ENCODE measurements at places on chromosomes 13 and 19. TPM values are rescaled to one million over a fixed set of nuclear protein-coding genes. Genes with fewer than 3 reads are reported as not detected.

Gene ZNF443
- 6.7 TPM for total RNA-seq

Gene ILF3
- 162 TPM for total RNA-seq

Gene LILRB3
- 3.1 TPM for total RNA-seq

Gene SCEL
- total RNA-seq, result 0.12 TPM

Gene GAPDHS
- not detected for total RNA-seq

Gene LCP1
- total RNA-seq, result 43.4 TPM

Gene ZNF626
- total RNA-seq, result 21.8 TPM

Gene CTXN1
- total RNA-seq, result 5.9 TPM

Gene CEACAM21
- 2.4 TPM for total RNA-seq

Gene F7
- total RNA-seq, result 0.26 TPM

Gene WDR87
- not detected for total RNA-seq

Gene ZNF71
- 8.1 TPM for total RNA-seq

Gene CFAP97D2
- not detected for total RNA-seq

Gene CYP2B6
- total RNA-seq, result 16.4 TPM

Gene NLRP7
- total RNA-seq, result not detected

Gene CD33
- total RNA-seq, result 8.3 TPM

Gene AMER2
- not detected for total RNA-seq

Gene ACP5
- total RNA-seq, result 18.0 TPM

Gene ADM5
- total RNA-seq, result 1.3 TPM

Gene PRR22
- total RNA-seq, result 4.1 TPM

Gene TPP2
- total RNA-seq, result 37.6 TPM

Gene KISS1R
- total RNA-seq, result 0.17 TPM

Gene TNFSF11
- total RNA-seq, result 0.95 TPM

Gene GPR4
- total RNA-seq, result 2.2 TPM

Gene DNAAF3
- total RNA-seq, result 7.3 TPM

Gene FTL
- 4,398 TPM for total RNA-seq

All from mucosa of gallbladder (tissue), 1 donor.